ENCODE measurements at places on chromosomes 5 and 9.

GRCh38 chr9:27835746-27836145 lies 262.5 kb upstream of the C9orf72 start:
- DNase-seq, result no peak

- DNase-seq, result no peak
Observed at GRCh38 chr5:138926257-138926656, 51.1 kb upstream of the LRRTM2 start.

GRCh38 chr9:99621040-99621439 lies 200.6 kb upstream of the NR4A3 start:
- no peak for DNase-seq

- DNase-seq, result no peak
Observed at GRCh38 chr9:111944241-111944866, 47.7 kb downstream of the UGCG start.

GRCh38 chr5:33379757-33380156 lies 61.0 kb upstream of the TARS1 start:
- DNase-seq, result peak; percentile 32

- DNase-seq, result no peak
Observed at GRCh38 chr5:116454417-116454927, 120.2 kb downstream of the SEMA6A start.

GRCh38 chr9:134925011-134925511 lies 7.3 kb upstream of the FCN1 start:
- no peak for DNase-seq

DNA sequence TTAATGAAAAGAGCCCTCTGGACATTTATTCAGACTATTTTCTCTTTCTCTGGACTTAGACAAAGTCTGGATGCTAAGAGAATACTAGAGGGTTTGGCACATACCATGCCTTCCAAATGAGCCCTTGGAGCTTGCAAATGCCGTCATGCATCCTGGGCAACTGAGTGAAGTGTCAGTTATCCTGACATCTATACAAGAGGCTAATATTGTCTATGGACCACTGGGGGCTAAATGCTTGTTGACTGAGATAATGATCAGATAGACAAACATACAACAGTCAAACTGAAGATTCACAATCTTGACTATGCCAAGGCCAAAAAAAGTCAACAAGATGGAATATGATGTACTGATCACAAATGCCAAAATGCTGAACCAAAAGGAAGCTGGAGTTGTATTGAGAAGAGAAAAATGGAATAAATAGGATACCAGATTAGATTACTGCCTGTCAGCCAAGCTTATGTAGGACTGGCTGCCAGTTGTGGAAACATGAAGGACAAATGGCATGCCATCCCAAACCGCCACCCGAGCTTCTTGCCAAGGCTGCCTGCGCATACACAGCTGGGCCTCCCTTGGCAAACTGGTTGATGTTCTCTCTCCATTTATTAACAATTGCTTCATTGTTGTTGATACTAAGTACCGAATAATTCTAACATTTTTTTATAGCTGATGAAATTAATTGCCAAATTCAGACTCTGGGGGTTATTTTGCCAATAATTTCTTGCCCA lies 240.1 kb upstream of the GRAMD2B start:
- peak; percentile 74 for DNase-seq

- no peak for DNase-seq
Observed at GRCh38 chr9:132578367-132578932, 4.0 kb upstream of the BARHL1 start.

- no peak for DNase-seq
Observed at GRCh38 chr5:68339921-68340321, 124.4 kb downstream of the PIK3R1 start.

- DNase-seq, result peak; percentile 47
Observed at GRCh38 chr9:127796225-127796813, 6.4 kb upstream of the FPGS start.

DNA sequence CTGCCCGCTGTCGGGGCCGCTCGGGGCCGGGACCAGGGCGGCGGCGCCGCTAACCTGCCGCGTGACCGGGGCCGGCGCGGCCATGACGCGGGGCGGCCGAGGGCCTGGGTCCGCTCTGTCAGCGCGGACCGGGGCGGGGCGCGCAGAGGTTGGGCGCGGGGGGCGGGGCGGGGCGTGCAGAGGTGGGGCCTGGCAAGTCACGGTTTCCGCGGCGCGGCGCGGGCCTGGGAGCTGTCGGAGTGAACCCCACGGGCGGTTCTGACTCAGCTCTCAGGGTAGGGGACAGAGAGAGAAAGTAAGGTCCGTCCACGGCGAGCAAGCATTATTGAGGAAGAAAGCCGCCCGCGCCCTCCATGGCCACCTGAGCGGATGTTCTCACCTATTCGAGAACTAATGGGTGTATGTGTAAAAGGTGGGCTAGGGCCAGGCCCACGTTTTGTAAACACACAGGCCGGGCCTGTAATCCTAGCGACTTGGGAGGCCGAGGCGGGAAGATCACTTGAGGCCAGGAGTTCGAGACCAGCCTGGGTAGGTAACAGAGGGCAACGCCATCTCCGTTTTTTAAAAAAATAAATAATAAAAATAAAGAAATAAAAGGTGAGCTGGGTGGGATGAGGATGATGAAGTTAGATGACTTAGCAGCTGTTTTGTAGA lies at the start of gene PRXL2C:
Gene PRXL2C, minus strand, starts transcription at position 120 of the 654 bp plus-strand sequence. Its CDS starts 36 bp downstream, at position 84.
- peak; percentile 63 for DNase-seq

GRCh38 chr5:180599590-180599914 lies 8.3 kb upstream of the SCGB3A1 start:
- no peak for DNase-seq

GRCh38 chr5:54944364-54944763 lies 41.0 kb downstream of the ESM1 start:
- DNase-seq, result peak; percentile 42

DNA sequence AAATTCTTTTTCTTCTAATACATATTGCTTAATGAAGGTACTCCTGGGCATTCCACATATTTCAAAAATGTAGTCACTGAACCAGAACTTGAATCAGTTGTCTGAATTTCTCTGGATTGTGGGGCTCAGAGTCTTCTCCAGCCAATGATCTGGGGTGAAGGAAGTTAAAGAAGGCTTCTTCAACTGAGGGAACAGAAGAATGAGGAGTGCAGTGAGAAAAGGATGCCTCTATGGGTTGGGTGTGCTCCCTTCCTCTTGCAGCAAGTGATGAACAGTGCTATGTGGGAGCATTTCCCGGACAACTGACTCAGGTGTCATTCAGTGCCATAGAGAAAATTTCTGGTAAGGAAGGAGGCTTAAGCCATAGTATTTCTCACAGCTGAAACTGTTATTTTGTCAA lies 7.9 kb downstream of the LNPEP start:
- DNase-seq, result no peak
